ENCODE measurements at places on chromosomes 7 and 10.

- no peak for DNase-seq
Observed at GRCh38 chr7:82081644-82082224, 311.9 kb upstream of the HGF start.

- DNase-seq: no peak
Observed at GRCh38 chr10:21831986-21832820, 171.3 kb downstream of the DNAJC1 start.

- DNase-seq: no peak
Observed at GRCh38 chr10:34232481-34232880, 582.6 kb downstream of the PARD3 start.

DNA sequence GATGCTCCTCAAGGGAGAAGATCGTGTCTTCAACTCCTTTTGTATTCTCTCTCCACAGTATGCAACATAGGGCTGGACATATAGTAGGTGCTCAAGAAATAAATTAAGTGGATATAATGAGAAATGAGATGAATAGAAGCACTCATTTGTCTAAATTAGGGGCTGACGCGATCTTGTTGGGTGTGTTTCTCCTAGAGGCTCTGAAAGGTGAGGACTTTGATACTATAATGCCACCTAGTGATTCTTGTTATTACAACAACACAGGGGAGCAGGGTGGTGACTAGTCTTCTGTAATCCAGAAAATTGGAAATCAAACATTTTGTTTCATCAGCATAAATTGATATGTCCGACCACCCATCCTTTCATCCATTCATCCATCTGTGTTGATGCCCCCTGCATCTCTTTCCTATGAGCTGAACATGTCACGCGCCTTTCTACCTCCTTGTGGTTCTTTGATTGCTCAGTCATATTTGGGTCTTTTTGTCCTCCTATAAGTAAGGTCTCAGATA is 3.5 kb upstream of the CFAP58 start:
- no peak for DNase-seq

GRCh38 chr10:7260912-7261311 is 149.9 kb downstream of the SFMBT2 start:
- no peak for DNase-seq

DNA sequence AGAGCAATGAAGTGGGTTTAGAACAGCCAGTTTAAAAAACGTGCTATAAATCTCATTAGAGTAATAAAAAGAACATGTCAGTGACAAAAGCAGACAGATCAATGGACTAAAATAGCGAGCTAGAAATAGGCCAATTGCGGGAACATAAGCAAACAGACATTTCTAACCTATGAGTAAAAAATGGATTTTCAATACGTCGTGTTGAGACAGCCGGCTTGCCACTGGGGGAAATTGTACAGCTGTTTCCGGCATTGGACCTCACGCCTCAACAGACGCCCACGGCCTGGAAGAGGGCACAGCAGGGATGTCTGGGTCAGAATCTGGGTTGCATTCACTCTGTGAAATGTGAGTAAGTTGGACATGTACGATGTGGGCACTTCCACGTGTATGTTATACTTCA is 92.9 kb downstream of the SVOPL start:
- DNase-seq: no peak

DNA sequence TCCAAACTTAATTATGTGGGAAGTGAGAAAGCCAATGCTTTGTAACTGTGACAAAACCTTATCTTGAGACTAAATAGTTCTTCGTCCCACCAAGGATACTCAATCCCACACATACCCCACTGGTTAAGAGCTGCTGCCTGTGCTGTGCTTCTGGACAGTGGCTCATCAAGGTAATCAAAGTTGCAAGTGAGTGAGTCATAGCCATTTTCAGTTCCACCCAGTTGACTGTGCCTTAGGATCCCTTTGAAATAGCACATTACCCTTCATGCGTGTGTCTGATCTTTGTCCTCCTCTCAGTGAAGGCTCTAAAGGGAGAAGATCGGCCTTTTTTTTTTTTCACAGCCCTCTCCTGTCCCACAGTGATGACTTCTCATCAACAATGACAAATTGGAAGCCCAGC is 706.0 kb upstream of the AUTS2 start:
- no peak for DNase-seq

DNA sequence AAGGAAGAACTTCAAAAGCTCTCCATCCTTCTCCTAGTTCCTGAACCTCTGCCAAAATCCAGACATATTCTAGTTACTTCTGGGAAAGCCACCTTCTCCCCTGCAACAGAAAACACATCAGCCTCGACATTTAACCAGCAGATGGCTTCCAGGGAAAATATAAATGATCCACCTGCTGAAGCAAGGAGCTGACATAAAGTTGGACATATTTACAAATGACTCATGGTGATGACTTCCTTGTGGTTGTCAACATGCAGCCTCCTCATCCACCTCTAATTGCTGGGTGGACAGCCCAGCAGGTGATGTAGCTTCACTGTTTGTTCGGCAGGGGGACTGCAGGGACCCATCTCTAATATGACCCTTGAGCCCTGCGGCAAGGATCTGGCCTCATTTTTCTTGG is 266.0 kb downstream of the C7orf25 start:
- no peak for DNase-seq
